ENCODE measurements at places on chromosomes 12 and 14.

- no peak for DNase-seq
Observed at GRCh38 chr14:95162641-95163040, 5.3 kb upstream of the DICER1 start.

- no peak for DNase-seq
Observed at GRCh38 chr14:30990770-30991169, 34.7 kb upstream of the AP4S1 start.

DNA sequence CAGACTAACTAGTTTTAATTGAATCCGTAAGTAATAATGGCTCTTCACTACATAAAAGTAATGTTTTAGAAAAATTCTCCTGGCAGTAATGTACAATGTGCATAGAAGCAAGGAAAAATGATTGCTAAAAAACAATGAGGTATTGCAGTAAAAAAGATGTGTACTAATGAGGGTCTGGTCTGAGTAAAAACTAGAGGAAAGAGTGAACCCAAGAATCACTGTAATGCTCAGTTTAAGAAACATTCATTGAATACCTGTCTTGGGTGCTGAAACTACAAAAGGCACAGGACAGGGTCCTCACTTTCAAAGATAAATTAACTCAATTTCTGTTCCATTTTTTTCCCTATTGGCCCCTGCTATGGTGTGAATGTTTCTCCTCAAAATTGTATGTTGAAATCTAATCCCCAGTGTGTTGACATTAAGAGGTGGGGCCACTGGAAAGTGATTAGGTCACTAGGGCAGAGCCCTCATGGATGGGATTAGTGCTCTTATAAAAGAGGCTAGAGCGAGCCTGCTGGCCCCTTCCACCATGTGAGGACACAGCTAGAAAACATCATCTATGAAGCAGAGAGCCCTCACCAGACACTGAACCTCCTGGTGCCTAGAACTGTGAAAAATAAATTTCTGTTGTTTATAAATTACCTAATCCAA lies 51.6 kb downstream of the RPS6KA5 start:
- DNase-seq: no peak

GRCh38 chr14:45156067-45156466 lies 20.3 kb downstream of the FANCM start:
- no peak for DNase-seq

GRCh38 chr14:59583755-59584154 lies 7.1 kb upstream of the CCDC175 start:
- peak; percentile 18 for DNase-seq

GRCh38 chr12:88451205-88451604 lies 129.1 kb downstream of the KITLG start:
- peak; percentile 57 for DNase-seq

DNA sequence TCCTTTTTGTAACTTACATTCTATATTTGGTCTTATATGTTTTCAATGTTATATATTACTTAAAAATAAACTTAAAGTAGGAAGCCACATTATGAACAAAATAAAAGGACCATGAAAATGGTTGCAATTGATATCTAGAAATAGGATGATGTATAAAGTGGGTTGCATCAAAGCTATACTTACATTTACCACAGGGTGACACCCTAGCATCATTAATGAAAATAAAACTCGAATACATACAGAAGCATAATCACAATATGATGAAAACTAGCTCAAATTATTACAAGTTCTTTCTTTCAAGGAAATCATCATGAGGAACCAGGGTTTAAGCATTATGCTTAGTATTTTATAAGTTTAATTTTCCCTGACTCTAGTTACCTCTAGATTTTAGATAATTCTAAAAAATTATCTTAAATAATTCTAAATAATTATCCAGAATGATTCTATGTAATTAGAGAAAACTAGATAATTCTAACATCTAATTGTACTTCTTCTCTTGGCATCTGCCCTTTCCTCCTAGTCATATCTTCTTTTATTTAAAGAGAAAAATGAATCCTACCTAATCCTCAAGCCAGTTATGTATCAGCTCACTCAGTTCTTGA lies 31.2 kb downstream of the TAS2R7 start:
- DNase-seq: peak; percentile 54

- peak; percentile 80 for DNase-seq
Observed at GRCh38 chr12:40226705-40227104, 1.9 kb downstream of the LRRK2 start.

DNA sequence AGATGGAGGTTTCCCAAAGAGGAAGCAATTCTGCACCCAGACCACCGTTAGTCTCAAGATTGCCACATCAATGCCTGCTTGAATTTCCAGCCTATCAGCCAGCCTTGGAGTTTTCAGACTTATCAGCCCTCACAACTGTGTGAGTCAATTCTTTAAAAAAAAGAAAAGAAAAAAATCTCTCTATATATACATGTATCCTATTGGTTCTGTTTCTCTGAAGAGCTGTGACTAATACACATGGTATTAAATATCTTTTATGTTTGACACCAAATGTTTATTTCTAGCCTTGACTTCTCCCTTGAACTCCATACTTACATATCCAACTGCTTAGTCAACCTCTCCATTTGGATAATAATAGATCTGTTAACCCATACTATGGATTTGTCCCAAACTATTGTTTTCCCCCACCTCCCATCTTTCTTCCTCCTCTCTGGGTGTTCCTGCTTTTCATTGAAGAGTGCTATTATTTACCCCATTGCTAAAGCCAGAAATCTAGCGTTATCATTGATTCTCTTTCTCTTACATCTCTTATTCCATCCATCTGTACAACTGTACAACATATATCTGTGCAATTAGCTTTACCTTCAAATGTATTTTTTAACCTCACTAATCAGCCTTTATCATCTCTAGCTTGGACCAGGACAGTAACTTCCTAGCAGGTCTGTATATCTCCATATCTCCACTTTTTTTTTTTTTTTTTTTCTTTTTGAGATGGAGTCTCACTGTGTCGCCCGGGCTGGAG lies 22.7 kb upstream of the EID3 start:
- peak; percentile 96 for DNase-seq

DNA sequence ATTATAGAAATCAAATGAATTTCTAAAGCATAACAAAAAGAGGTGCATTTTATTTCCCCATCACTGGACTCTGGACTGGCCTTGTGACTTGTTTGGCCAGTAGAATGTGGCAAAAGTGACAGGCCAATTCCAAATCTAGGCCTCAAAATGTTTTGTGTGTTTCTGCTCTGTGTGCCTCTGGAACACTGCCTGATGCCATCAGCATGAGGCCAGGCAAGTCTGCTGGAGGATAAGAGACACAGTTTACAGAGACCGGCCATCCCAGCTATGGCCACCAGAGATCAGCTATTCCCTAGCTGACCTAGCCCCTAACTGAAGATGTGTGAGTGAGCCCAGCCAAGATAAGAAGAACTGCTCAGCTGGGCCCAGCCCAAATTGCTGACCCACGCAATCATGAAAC lies 32.9 kb downstream of the ASCL1 start:
- DNase-seq: no peak

DNA sequence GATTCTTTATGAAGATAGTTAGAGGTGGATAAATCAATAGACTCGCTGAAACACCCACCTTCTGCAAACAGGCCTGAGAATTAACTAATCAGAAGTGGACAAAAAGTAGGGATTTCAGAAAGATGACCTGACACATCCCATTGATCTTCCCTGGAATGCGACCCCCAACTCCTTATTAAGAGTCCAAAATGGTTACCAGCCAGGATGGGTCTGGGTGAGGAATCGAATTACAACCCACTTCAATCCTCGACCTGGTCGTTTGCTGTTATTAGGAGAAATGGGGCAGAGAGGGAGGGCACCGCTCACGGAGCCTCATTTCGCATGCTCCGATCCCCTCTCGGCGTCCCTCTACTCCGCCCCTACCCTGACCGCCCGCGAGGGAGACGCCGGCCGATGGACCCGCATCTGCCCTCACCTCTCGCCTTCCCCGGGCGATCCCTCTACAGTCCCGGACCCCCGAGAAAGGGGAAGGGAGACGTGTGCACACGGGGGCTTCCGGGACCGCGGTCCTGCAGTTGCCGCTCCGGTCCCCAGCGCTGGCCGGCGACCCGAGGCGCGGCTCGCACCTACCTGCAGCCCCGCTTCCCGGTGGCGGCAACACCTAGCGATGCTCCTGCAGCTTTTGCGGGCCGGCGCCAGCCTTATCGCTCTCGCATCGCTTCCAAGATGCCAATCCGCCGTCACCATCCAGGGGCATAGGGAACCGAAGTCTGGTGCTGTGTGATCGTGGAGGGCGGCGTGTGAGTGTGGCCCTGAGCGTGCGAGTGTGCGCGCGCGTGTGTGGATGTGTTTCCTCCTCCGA lies 69.3 kb upstream of the USP15 start:
- no peak for DNase-seq

- DNase-seq: peak; percentile 43
Observed at GRCh38 chr12:64252681-64253080, 30.6 kb upstream of the KICS2 start.

- peak; percentile 43 for DNase-seq
Observed at GRCh38 chr12:52233462-52234207, 592 bp downstream of the KRT7 start.

- no peak for DNase-seq
Observed at GRCh38 chr14:92615451-92615850, 101.9 kb downstream of the RIN3 start.

GRCh38 chr14:83170165-83170564 lies 1636.5 kb upstream of the SEL1L start:
- DNase-seq: no peak

GRCh38 chr14:54221971-54222370 lies 174.8 kb upstream of the CDKN3 start:
- DNase-seq: no peak

DNA sequence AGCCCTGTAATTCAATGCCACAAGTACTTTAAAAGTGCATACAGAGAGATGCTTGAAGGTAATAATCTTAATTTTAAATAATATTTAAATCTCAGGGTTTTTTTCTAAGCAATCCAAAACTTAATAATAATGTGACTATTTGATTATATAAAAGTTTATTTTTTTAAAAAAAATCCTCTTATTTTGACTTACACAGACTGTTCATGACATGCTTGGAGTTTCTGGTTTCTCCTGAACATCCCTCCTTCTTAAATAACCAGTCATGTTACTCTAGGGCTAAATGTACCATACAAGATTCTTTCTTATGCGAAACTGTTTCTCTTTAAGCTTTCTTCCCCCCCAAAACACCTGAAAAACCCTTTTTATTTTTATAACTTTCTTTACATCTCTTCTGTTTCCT lies 58.2 kb upstream of the SLC2A13 start:
- no peak for DNase-seq

GRCh38 chr12:6647083-6647604 lies at the start of gene ACRBP:
Gene ACRBP (minus strand): TSS chr12:6647432. CDS start chr12:6647366, 66 bp downstream.
- peak; percentile 76 for DNase-seq

DNA sequence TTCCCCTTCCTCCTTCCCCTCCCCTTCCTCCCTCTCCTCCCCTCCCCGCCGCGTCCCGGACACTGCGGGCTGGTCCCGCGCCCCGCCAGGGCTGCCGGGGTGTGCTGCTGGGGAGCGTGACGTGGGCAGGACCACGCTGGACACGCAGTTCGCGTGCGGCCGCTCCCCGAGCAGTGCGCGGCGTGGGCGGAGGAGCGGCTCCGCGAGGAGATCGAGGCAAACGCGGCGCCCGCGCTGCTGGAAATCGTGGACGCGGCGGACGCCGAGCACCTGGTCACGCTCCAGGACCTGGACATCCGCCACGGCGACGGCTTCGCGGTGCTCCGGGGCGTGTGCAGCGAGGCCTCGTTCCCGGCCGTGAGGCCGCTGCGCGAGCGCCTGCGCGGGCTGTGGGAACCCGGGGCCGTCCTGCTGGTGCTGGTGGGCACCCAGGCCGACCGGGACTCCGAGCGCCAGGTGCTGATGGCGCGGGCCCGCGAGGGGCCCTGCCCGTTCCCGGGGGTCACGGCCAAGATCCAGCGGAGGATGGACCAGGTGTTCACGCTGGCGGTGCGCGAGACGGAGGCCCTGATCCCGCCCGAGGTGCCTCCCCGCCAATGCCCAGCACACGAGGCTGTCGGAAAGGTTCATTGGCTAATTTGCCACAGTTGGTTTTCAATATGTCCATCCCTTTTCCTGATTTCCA lies 84.3 kb downstream of the TNFAIP2 start:
- peak; percentile 38 for DNase-seq

DNA sequence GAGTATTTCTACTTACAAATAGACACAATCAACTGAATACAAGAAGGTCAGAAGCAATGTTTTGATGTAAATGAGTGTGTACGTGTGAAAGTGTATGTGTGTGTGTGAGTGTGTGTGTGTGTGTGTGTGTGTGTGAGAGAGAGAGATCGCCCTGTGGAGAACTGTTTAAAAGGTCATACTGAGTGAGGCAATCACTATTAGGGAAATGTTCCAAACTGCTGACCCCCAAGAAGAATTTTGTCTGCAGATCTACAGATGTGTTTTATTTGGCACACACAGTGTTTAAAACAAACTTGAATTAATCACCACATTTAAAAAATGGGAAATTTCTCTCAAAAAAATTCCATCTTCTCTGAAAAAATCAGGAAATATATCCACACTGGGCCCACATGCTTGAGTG lies 1069.1 kb downstream of the SLC6A15 start:
- DNase-seq: peak; percentile 52

DNA sequence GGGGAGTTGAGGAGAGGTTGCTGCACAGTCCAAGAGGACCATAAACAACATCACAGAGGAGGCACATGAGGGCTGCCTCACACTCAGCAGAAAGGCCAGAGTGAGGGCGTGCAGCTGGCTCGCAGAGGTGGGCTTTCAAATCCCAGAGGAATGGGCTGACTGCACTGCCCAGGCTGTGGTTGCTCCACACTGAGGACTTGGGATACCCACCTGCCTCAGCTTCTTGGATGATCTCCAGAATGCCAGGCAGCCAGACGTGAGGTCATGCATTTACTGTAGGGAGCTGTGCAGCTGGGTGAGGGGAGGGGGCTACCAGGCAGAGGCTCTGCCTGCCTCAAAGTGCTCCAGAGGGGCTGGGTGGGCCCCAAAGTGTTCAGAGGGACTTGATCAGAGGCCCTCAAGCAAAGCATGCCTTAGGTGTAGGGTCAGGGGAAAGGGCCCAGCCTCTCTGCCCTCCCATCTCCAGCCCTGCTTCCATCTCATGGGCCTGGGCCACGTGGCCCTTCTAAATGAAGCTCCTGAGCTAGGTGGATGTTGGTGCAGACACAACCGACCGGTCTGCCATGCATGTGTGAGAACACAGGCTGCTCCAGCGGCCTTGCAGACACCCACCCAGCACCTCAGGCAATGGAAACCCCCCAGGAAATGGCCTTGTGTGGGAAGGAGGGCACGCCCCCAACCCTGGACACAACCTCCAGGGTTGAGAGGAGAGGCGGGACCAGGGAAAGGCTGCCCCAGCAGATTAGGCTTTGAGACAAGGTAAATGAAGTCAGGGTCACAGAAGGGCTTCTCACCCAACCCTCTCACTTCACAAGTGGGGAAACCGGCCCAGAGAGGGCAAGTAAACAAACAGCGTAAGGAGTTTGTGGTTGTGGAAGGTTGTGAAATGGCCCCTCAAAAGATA lies 90.8 kb downstream of the NTF3 start:
- no peak for DNase-seq

- peak; percentile 18 for DNase-seq
Observed at GRCh38 chr12:85280165-85280983, at the start of gene ALX1. Gene ALX1 (plus strand): TSS chr12:85280220. CDS start chr12:85280262, 42 bp downstream.

- no peak for DNase-seq
Observed at GRCh38 chr14:66041582-66041981, 444.6 kb upstream of the CCDC196 start.

DNA sequence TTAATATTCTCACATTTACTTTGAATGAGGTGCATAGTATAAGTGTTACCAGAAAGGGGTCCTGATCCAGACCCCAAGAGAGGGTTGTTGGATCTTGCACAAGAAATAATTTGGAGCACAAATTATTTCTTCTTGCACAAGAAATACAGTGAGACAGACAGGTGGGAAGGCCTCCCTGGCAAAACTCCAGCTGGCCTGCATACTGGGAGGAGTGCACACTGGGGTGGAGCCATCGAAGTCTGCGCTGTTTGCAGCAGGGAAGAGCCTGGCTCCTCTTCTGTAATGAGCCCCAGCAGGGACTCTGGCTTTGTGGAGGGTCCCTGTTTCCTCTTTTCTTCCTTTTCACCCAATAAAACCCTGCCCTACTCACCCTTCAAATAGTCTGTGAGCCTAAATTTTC lies 141.6 kb downstream of the GLT1D1 start:
- DNase-seq: no peak
